A673 (cell line): ENCODE measurements at places on chromosomes 4 and X.

GRCh38 chr4:52172166-52172565 is 121.1 kb downstream of the SPATA18 start:
- no peak for DNase-seq

DNA sequence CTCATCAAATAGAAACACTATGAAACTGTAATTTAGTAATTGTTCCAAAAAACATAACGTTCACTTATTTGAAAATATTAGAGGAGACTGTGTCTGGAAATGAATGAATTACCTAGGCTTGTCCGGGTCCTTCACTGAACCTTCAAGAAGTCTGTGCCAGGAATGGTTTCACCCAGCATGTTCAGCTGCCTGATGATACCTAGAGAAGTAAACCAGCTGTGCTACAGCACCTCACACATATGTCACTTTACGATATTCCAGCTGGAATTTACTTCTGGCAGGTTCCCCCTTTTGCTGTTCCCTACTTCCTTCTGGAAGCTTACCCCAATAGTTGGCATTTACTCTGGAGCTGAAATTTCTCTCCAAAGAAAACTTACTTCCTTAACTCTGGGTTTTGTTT is 906.5 kb downstream of the FAT4 start:
- DNase-seq, result no peak

DNA sequence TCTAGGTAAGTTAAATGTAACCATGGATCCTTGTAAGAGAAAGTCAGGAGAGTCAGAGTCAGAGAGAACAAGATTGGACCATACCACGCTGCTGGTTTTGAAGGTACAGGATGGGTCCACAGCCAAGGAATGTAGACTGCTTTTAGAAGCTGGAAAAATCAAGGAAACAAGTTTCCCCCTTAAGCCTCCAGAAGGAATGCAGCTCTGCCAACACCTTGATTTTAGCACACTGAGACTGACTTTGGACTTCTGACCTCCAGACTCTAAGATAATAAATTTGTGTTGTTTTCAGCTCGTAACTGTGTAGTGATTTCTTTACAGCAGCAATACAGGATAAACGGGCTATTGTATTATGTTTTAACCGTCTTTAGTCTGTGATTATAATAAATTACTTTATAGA is 108.0 kb upstream of the USP38 start:
- no peak for DNase-seq

- no peak for DNase-seq
Measured at GRCh38 chrX:20215565-20215964, 51.1 kb downstream of the RPS6KA3 start.

DNA sequence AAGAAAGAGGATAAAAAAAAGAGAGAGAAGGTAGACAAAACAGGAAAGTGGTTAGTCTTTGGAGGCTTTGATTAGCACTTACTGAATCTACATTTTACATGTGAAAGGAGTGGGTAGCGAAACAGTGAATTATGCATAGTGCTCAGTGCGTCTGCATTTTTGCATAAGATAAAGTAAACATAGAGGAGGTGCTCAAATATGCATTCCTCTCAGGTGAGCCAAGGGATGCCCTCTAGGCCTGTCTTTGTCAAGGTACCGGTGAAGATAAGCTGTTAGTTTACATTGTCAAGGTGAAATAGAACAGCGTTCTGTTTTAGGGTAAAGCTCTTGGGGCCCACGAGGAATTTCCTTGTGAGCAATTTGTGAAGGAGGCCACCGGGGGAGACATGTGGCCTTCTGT is 260.6 kb downstream of the TRIML1 start:
- no peak for DNase-seq

DNA sequence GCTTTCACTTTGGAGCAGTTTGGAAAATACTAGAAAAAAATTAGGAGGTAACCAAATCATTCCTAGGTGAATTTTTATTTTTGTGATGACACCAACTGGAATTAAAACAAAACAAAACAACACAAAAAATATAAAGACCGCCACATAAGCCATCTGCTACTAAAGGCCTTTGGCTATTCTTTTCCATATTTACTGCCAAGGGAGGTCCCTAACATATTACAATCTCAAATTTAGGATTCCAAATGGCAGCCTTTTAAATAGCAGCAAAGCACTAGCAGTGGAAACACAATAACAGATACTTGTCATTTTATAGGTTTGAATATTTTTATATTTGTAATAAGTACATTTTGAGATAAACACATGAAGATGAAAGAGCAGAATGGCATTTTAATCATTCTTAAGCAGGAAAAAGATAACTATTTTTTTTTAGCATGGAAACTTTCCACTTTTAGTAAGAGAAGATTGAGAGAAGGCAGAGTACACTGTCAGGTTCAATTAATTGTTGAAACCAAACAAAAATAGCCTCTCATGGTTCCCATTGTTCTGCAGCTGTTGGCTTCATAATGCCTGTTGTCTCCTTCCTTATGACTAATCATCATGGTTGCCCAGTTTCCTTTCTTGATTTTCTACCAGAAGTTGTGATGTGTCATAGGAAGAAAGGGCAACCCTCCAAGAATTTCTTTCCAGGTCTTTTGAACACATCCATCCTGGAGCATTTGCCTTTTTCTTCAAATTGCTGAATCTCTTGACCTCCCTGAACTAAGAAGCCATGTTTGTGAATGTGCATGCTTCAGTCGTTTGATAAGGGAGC is 219.0 kb upstream of the EMCN start:
- DNase-seq, result peak; percentile 69

DNA sequence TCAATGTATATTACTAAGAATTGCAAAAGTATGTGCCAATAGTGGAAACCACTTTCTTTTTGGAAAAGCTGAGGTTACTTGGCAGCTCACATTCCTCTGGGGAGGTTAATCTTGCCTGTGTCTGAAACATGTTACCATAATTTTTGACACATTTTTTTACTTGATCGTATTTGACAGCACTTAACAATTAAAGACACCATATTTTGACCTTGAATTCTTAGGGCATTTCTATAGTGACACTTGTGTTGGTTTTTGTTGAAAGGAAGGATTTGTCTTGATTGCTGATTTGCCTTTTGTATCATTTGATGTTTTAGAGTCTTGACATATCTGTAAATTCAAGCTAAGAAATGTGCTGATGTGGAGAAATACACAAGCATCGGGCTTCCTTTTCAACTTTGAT is 2135.5 kb downstream of the PCDH7 start:
- no peak for DNase-seq

DNA sequence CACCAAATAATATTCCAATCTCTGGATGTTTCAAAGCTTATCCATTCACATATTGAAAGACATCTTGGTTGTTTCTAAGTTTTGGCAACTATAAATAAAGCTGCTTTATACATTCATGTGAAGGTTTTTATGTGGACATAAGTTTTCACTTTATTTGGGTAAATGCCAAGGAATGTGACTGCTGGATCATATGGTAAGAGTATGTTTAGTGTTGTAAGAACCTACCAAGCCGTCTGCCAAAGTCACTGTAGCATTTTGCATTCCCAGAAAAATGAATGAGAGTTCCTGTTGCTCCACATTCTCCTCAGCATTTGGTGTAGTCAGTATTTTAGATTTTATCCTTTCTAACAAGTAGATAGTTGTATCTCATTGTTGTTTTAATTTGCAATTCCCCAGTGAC is 1047.7 kb downstream of the C4orf33 start:
- peak; percentile 5 for DNase-seq

DNA sequence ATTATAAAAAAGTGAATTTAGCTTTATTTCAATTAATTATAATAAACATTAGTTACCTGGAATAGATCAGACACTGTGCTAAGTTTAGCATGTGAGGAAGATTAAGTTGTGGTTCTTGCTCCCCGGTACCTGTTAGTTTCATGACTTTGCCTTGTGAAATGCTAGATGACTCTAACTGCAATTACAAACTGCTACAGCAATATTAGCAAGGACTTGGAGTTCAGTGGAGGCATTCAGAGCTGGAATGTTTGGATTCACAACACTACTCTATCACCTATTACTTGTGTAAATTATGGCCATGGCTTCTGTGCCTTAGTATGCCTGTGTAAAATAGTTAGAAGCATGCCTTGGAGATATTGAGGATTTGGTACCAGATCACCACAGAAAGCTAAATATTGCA is 21.4 kb upstream of the ANXA10 start:
- no peak for DNase-seq

- no peak for DNase-seq
Measured at GRCh38 chrX:72716766-72717165, 2.7 kb upstream of the PHKA1 start.

GRCh38 chr4:40722576-40723161 is 27.1 kb upstream of the NSUN7 start:
- DNase-seq, result peak; percentile 40

DNA sequence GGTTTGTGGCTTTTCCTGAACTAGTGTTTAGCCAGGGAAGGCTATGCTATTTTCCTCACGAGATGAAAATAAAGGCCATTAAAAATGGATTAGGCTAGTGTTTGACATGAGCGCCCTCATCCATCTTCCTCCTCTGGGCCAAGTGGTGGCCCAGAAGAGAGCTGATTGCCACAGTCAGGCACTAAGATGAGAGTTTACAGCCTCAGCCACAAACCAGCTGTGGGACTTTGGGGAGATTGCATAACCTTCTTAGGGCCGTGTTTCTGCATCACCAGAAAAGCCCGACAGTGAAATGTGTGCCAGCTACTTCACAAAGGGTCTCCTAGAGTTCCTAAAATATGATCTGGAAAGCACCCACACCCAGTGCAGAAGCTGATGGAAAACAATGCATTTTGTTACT is 42.3 kb upstream of the LNX1 start:
- peak; percentile 58 for DNase-seq

DNA sequence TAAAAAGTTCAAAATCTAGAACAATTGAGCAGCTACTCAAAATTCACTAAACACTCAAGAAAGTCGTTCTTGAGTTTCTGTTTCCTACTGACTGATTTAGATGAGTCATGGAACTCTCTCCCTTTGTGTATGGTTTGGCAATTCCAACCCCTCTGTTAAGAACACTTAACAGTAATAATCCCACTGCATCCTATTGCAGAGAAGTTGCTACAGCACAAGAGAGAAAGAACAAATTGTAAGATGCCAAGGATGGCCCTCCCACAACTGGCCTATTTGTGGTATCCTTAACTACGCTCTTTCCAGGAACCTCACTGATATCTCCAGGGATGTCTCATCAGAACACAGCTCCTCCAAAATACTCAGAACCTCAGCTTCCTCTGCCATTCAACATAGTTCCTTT is 701.8 kb upstream of the TENM3 start:
- peak; percentile 22 for DNase-seq

GRCh38 chr4:1964443-1964842 is 44.3 kb downstream of the NELFA start:
- DNase-seq, result no peak

DNA sequence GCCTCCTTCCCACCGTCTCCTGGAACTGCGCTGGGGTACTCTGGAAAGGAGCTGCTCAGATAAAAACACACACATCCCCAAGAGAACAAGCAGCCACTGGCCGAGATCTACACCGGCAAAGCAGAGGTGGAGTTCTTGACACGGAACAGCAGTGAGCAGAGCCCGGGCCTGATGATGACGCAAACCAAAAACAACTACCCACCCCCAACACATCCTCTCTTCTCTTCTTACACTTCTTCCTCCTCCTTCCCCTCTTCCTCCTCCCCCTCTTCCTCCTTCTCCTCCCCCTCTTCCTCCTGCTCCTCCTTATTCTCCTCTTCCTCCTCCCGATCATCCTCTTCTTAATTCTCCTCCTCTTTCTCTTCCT is 4.6 kb downstream of the PNMA5 start:
- no peak for DNase-seq

- DNase-seq, result no peak
Measured at GRCh38 chr4:166075599-166075998, 202.6 kb downstream of the TLL1 start.

- no peak for DNase-seq
Measured at GRCh38 chr4:149638073-149638472, 177.6 kb downstream of the IQCM start.

DNA sequence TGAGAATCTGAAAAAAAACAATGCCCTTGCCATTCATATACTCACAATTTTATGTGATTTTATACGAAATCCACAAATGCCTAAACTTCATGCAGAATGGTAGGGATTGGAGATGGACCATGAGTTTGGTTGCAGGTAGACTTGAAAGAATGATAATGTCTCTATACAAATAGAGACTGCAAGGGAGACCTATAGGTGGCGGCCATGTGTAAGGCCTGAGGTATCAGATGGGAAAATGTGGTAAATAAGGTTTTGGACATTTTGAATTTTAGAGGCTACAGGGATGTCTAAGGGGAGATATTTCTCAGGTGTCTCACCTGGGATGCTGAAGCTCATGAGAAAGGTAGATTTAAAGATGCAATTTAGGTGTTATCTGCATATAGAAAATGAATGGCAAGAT is 78.0 kb downstream of the GABRB1 start:
- no peak for DNase-seq

GRCh38 chr4:8893624-8894423 is 22.2 kb upstream of the HMX1 start:
- no peak for DNase-seq

DNA sequence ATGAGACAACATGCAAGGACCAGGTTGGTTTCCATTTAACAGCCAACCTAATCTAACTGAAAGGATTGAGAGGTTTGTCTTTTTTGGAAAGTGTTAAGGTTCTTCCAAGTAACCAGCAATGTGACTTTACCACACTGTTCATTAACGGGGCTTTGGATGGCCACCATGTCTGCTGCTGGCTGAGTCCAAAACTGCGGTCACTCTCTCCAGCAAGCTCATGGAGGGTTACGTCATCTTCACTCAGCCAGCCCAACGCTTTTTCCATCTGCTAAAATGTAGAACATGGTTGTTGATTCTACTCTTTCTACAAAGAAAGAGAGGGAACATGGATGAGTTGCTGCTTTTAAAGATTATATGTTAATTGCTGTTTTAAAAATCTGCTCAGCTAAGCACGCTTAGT is 11.0 kb downstream of the PKD2 start:
- no peak for DNase-seq
